Activated gamma-delta T cell (primary cell): ENCODE measurements at places on chromosomes 13 and 19.

DNA sequence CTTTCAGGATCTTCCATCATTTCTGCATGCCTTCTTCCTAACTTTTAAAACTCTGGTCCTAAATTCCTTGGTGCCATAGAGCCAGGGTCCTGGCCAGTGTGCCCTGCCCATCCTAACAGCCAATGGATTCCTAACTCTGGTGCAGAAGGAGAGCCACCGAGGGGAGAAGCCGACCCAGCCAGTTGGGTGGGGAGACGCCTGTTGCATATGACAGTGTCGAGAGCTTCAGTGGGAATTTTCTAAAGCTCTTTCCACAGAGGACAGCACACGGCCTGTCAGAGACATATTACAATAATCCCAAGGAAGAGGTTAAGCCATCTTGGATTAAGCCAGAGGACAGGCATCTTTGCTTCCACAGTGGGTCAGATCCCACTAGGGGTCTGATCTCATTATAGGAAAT is 180.4 kb downstream of the ZNF536 start:
- no peak for DNase-seq

DNA sequence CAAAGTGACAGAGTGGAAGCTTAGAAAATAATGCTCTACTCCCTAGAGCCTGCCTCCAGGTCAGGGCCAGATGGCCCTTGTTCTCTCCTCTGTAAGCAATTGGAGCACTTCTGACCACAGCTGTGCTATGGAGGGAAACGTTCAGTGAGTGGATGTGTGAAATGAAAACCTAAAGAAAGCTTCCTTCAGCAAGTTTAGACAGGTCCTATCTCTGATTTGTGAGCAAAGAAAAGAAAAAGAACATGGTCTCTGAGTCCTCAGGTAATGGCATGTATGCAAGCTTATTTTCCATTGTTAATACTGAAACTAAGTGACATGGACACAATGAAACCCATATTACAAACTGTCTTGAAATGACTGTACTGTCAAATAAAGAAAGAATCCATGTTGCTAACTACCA is 1486.8 kb downstream of the EFNB2 start:
- DNase-seq: no peak

DNA sequence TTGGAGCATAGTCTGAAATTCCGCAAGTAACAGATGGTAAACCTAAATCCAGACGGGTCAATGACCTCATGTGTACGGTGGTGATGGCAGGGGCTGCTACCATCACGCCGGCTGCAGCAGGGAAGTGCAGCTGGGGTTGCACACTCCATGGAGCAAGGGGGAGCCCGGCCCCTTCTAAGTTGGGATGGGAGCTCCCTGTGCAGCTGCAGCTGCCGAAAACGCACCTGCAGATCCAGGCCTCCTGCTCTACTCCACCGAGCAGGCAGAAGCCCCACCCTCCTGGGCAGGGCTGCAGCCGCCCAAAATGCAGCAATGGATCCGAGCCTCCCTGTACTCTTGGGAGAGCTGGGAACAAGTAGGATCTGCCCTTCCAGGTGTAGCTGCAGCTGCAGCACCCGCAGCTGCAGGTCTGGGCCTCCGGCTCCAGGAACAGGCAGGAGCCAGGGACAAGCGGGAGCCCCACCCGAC is 25.5 kb downstream of the KBTBD6 start:
- no peak for DNase-seq

DNA sequence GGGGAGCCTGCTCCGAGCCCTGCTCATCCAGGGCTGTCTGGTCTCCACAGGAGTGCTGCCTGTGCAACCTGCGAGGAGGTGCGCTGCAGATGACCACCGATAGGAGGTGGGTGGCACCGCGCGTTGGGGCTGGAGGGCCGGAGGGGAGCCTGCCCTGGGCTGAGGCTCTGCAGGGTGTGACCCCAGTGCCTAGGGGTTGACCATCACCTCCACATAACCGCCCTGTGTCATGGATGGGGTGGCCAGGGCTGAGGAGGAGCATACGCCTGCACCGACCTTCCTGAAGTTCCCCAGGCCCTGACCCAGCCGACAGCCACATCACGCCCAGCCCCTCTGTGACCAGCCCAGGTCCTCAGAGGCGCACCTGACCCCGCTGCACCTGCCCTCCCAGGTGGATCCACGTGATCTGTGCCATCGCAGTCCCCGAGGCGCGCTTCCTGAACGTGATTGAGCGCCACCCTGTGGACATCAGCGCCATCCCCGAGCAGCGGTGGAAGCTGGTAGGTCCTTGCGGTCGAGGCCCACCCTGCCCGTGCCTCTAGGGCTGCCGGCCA is 168.7 kb downstream of the KDM4B start:
- DNase-seq: no peak

DNA sequence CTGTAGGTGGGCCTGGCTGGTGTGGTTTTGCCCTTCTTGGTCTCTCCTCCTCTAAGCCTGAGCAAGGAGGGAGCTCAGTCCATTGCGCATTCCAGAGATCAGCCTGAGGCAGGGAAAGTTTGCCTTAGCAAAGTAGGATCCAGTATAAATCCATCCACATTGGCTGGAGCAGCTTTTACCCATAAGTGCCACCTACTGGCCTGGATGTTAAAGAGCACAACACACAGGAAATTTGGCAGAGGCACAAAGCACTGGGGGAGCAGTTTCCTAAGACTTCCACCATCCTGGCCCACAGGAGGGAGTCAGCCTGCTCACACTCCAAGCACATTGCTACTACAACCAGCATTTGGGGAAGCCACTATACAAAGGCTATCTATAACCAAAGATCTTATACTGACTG is 1124.2 kb downstream of the SLITRK1 start:
- no peak for DNase-seq

DNA sequence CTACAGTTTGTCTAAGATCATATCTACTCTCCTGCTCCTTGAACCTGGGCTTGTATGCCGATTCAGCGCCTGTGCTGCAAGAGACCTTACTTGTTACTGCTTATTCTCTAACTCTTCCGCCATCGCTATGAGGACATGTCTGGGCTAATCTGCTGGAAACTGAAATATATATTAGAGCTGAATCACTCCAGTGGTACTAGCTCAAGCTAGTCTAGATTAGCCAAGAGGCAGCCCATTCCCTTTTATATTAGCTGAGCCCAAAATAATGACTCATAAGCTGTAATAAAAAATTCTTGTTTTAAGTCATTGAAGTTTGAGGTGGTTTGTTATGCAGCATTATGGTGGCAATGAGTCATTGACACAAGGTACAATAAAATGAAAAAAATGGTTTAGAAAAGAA is 52.8 kb downstream of the SLC6A16 start:
- no peak for DNase-seq

DNA sequence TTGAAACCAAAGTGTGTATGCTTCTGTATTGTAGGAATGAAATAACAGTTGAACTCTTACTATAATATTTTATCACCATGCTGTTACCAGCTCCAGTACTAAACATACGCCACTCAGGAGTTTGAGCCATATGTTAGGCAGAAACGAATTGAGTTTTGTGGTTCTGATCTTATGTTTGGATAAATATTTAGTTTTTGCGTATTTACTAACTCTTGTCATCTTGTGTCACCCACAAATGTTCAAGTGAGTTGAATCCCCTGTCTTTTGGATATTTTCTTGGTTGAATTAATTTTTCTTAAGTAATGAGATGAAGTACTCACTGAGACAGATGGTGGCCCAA is 1.5 kb downstream of the FNDC3A start:
- DNase-seq: no peak

DNA sequence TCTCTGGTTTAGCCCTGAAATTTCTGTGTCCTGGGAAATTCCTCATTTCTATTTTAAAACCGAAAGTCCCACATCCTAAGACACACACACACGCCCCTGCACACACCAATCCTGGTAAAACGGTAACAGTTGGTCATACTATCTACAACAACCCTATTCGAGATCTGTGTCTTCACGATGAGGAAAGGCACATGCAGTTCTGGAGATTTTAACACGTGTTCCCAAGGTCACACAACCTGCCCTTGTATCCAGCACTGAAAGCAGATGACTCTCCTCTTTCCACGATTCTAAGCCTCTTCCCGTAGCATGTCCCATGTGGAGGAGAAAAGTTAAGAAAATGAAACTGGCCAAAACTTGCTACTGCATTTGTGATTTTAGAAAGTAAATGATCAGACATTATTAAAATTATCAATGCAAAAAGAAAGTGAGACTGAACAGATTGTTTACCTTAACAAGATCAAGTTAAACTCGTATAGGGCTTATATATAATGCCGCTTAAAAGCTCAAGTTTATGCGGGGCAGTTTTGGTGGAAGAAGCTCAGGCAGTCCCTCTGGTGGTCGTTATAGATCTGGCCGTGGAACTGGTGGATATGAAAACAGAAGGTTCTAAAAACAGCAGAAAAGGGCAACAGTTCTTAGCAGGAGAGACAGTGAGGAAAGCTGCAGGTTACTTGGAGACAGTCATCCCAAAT is 32.7 kb downstream of the VSTM1 start:
- DNase-seq: no peak

DNA sequence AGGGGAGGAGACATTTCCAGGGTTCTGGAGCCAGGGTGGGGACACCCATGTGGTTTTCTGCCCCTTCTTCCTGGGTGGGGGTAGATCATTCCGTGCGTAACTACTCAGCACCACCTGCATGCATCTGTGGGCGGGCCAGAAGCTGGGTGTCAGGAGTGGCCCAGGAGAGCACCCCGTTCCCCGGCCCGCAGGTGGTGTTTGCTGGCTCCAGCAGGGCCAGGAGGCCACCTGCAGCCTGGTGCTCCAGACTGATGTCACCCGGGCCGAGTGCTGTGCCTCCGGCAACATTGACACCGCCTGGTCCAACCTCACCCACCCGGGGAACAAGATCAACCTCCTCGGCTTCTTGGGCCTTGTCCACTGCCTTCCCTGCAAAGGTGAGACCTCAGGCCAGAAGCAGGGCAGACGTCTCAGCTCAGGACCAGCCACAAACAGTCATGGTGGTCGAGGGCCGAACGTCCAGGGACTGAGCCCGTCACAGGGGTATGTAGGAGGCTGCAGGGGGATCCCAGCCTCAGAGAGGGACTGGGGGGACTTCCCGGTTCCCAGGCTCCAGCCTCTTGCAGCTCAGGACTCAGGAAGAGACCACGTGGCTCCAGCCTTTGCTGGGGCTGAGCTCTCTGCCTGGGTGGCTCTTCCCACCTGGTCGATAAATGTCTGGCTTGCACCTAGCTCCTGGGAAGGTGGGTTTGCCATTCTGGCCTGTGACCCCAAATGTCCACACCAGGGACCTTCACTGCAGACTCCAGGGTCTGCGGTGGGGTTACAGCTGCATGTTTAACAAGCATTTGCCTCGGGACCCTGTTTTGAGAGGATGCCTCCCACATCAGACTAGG is 1.6 kb downstream of the FSTL3 start:
- no peak for DNase-seq

DNA sequence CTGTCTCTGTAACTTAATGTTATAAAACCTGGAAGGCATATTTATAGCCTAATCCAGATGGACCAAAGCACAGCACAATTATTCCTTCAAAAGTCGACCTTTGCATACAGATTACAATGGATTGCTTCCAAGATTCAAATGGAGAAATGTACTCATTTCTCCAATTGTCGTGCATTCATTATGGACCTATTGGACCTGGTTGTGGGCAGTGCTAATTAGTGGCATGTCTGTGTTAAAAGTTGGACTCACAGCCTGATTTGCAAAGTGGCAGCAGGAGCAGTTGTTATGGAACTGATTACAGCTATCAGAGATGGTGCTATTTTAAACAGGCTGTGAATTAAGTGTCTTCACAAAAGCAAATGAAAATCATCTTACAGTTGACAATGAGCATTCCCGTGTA is 1529.3 kb upstream of the SLC10A2 start:
- no peak for DNase-seq

DNA sequence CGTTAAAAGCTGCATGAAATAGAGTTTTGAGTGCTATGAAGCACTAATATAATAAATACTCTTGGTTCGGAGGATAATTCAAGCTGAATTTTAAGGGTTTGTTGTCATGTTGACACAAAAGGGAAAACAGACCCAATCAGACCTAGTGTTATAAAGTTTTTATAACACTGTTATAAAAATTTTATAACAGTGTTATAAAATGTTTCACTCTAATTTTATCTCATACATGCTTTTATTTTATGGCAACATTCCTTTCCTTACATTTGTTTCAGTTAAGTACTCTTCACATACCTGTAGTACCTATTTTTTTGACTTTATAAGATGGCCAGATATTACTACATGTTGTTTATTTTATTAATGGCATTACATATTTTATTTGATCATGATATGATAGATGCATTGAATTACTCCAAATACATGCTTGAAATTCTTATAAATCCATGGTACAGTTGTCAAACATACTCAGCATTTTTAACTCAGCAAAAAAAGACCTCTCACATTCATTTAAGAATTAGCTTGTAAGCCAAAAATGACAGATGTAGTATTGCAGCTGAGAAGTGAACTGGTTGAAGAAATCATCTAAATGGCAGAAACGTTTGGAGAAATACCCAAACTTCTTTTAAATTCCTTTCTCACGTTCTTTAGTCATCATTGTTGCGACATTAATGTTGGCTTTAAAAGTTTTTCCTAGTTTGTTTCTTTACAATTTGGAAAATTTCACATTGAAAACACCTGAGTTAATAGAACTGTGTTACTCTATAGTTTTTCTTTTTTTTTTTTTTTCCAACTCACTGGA is 104.5 kb downstream of the PIBF1 start:
- DNase-seq: no peak

GRCh38 chr19:45382426-45382825 is 12.1 kb upstream of the ERCC2 start:
- DNase-seq: no peak

- no peak for DNase-seq
Measured at GRCh38 chr19:18683958-18684641, 620 bp downstream of the CRTC1 start.

DNA sequence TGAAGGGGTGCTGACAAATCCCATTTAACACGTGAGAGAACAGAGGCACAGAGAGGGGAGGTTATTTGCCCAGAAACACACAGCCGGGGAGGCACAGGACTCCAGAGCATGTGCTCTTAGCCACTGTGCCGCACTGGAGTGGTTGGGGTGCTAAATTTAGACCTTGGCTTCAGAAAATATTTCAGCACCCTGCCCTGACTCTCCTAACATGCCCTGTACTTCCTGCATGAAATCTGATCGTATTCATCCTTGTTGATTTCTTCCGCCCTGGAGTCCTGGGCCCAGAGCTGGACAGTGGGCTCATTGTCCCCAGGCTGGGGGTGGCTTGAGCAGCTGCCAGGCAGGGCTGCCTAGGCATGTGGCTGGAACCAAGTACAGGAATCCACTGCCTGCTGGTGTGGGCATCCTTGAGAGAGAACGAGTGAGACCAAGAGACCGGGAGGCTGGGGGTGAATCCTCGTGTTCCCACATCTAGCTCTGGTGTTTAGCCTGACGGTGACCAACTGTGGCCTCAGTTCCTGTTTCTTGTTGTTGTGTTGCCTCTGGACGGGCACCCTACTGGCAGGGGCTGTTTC is 5.3 kb downstream of the SLC27A1 start:
- DNase-seq: no peak

DNA sequence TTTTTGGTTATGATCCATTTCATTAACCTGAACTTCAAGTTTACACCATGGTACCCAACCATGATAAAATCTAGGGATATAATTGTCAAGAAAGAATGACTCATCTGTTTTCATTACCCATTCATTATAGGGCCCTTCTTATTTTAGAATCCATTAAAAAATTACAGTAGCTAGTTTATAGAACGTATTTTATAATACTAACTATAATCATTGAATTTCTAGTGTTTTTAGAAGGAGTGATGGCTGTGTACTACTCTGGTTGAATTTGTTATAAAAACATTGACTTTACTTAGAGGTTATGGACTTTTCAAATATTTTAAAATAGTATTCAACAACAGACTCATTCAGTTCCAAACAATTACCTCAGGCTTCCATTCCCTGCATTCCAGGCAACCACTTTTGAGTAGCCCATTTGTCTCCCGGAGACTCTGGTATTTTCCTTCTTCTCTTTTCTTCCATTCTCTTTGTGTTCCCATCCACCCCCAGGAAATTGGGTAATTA is 71.9 kb upstream of the KLF12 start:
- no peak for DNase-seq

- peak; percentile 52 for DNase-seq
Measured at GRCh38 chr19:35268536-35269437, at the start of gene USF2. Gene USF2, plus strand, starts transcription at chr19:35268962. Its CDS starts 140 bp downstream, at chr19:35269102.
